ENCODE measurements at places on chromosomes 1 and 21. TPM values are rescaled to one million over a fixed set of nuclear protein-coding genes. Genes with fewer than 3 reads are reported as not detected.

DNA sequence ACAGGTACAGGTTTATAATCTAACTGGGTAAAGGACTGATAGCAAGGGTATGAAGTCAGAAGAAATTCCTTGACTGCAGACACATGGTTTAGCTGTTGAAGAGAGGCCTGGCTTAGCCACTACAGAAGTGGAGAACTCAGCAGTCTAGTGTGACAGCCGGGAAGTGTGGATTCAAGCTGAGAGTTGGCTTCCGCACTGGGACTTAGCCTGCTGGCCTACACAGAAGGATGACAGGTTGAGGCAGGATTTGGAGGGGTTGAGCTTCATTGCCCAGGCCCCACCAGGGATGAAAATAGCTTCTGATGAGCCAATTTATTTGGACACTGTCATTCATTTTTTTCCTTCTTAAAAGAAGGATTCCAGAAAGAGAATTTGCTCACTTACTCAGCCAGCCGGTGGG is 284.4 kb downstream of the PCP4 start:
- no peak overlapping the region for H3K27ac ChIP-seq
- no peak for DNase-seq
- H3K27me3 ChIP-seq: peaks cover 6% of the 10 kb centered on the region
- no peak overlapping the region for H3K4me3 ChIP-seq
- H3K4me1 ChIP-seq: no peaks in the 10 kb centered on the region

HJV gene
- not detected for total RNA-seq

EFCAB14 gene
- 81.2 TPM for total RNA-seq

GRCh38 chr21:40770435-40771055 is 76.4 kb downstream of the DSCAM start:
- H3K27ac ChIP-seq: no peak overlapping the region
- no peaks in the 10 kb centered on the region for H3K27me3 ChIP-seq
- no peak for DNase-seq
- H3K4me3 ChIP-seq: no peak overlapping the region
- no peaks in the 10 kb centered on the region for H3K4me1 ChIP-seq

DNA sequence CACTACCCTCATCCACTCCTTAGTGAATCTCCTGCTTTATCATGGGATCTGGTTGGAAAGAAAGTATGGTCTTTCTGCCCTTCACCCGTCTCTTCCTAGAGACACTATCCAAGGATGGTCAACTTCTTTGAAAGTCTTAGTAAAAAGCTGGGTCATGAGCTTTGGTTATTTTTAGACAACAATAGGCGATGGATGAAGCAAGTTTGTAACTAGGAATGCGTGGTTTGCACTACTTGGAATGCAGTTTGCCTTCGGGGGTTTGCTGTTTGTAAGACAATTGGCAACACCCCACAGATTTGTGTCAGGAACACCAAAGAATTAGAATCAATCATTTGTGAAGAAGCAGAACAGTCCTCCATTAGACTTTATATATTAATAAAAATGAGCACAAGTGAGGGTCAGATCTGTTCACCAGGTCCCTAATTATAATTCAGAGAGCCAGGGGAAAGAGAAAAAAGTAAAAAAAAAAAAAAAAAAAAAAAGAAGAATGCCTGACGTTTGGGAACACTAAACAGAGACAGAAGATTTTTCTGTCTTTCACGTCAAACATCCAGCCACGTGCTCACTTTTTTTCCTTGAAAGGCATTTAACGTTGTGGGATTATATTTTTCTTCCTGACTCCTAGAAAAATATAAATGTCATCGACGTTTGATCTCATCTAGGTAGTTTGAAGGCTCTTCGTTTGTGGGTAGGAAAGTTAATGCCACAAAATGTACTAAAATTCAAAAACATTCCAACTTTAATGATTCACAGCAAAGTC is 60.7 kb upstream of the BTG3 start:
- H3K27ac ChIP-seq: no peak overlapping the region
- H3K36me3 ChIP-seq: no peaks in the 10 kb centered on the region
- H3K4me1 ChIP-seq: no peaks in the 10 kb centered on the region
- H3K4me3 ChIP-seq: no peak overlapping the region
- DNase-seq: no peak

DNA sequence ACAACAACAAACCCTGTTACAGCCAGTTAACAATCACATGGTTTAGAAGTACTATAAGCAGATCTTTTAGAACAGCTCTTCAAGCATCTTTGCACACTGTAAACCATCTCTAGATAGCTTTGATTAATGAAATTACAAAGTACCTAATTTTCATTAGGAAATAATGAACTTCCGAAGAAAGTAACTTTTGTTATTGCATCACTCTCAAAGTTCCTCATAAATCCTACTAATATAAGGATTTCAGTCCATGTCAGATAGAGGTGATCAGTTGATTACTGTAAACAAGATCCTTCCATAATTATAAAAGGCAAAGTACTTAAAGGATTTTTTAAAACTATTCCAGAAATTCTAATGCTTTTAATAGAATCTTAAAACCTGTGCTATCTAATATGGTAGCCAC is 58.2 kb downstream of the FAF1 start:
- peaks cover 4% of the 10 kb centered on the region for H3K36me3 ChIP-seq
- H3K4me1 ChIP-seq: peaks cover 14% of the 10 kb centered on the region
- H3K27me3 ChIP-seq: no peaks in the 10 kb centered on the region
- no peak for DNase-seq
- no peak overlapping the region for H3K27ac ChIP-seq
- H3K4me3 ChIP-seq: no peak overlapping the region

DNA sequence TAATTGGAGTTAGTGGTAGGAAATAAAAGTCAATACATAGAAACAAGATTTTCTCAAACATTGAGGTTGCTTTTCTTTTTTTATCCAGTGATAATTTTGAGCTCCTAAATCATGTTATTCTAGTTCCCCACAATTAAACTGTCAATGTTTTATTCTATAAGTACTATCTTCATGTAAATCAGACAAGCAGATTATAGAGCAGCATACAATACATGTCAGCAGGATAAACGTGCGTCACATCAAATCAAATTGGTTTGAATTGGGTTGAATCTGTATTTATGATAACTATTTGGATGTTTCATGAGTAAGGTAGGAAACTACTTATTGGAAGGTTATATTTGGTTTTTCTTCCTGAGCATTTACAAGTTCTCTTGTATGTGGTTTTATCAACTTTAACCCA is 2028.7 kb downstream of the NCAM2 start:
- no peaks in the 10 kb centered on the region for H3K27me3 ChIP-seq
- DNase-seq: no peak
- H3K4me3 ChIP-seq: no peak overlapping the region

RIPK4 gene
- 1.0 TPM for total RNA-seq

DNA sequence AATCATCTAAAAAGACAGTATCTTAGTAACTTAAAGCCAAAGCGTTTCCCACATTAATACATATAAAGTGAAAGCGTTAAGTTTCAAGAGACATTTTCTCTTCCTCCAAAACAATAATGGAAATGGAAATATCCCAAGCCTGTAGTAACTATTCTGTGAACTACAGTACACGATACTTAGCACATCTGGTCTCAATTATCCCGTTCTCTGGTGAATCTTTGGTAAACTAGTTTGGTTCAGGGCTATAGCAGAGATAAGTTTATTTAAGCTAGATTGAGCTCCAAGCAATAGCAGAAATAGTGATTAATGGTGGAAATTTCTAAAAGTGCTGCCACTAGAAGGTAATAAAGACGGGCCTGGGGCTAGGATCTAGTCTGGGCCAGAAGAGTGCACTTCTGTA is 55.2 kb downstream of the PCNX2 start:
- no peak overlapping the region for H3K4me3 ChIP-seq
- no peaks in the 10 kb centered on the region for H3K27me3 ChIP-seq
- peaks cover 11% of the 10 kb centered on the region for H3K36me3 ChIP-seq
- peaks cover 2% of the 10 kb centered on the region for H3K4me1 ChIP-seq

All from naive thymus-derived CD8-positive, alpha-beta T cell (primary cell).